Smooth muscle cell of bladder (primary cell): ENCODE measurements at places on chromosomes 1 and 21. TPM values are rescaled to one million over a fixed set of nuclear protein-coding genes. Genes with fewer than 3 reads are reported as not detected.

CELA2B gene
- total RNA-seq, result 0.18 and 0.28 TPM in 2 replicates

GPR37L1 gene
- under 0.01 TPM in 1 of 2 replicates, not detected in the other for total RNA-seq

SLC16A4 gene
- 91.4 and 414 TPM in 2 replicates for total RNA-seq

ARHGEF10L gene
- 11.1 and 15.1 TPM in 2 replicates for total RNA-seq

OR6P1 gene
- not detected in 2 replicates for total RNA-seq

MATN1 gene
- 0.09 and 0.14 TPM in 2 replicates for total RNA-seq

RAB29 gene
- total RNA-seq, result 20.5 and 22.4 TPM in 2 replicates

AXDND1 gene
- 0.14 and 0.28 TPM in 2 replicates for total RNA-seq

SEC16B gene
- total RNA-seq, result 1.7 and 1.8 TPM in 2 replicates

ELAVL4 gene
- under 0.01 TPM in 2 replicates for total RNA-seq

LCE1E gene
- total RNA-seq, result not detected in 2 replicates

KRTAP11-1 gene
- not detected in 2 replicates for total RNA-seq

B3GALT2 gene
- total RNA-seq, result 0.18 and 0.57 TPM in 2 replicates

ATPAF1 gene
- 44.4 and 48.8 TPM in 2 replicates for total RNA-seq

PRAMEF6 gene
- not detected in 2 replicates for total RNA-seq

LORICRIN gene
- total RNA-seq, result not detected in 2 replicates

KRTAP12-2 gene
- total RNA-seq, result not detected in 2 replicates

ZNF683 gene
- total RNA-seq, result not detected in 2 replicates

C1QTNF12 gene
- 0.83 and 1.3 TPM in 2 replicates for total RNA-seq

SDF4 gene
- 117 and 125 TPM in 2 replicates for total RNA-seq

AIRE gene
- 0.09 and 0.14 TPM in 2 replicates for total RNA-seq

OR2G6 gene
- not detected in 2 replicates for total RNA-seq

LCE1A gene
- not detected in 2 replicates for total RNA-seq

RBM8A gene
- total RNA-seq, result 90.9 and 108 TPM in 2 replicates

MMP23B gene
- total RNA-seq, result 4.6 and 9.8 TPM in 2 replicates

AADACL3 gene
- total RNA-seq, result not detected in 2 replicates

CA14 gene
- total RNA-seq, result not detected in 2 replicates

UBL4B gene
- total RNA-seq, result not detected in 2 replicates

ANKRD45 gene
- 0.14 TPM in 1 of 2 replicates, not detected in the other for total RNA-seq

MEF2D gene
- total RNA-seq, result 4.2 and 4.3 TPM in 2 replicates

KCNN3 gene
- under 0.01 and 0.18 TPM in 2 replicates for total RNA-seq
